ENCODE measurements at places on chromosomes 7 and 10.

- DNase-seq: no peak
Measured at GRCh38 chr10:6748981-6749635, 169.0 kb upstream of the PRKCQ start.

DNA sequence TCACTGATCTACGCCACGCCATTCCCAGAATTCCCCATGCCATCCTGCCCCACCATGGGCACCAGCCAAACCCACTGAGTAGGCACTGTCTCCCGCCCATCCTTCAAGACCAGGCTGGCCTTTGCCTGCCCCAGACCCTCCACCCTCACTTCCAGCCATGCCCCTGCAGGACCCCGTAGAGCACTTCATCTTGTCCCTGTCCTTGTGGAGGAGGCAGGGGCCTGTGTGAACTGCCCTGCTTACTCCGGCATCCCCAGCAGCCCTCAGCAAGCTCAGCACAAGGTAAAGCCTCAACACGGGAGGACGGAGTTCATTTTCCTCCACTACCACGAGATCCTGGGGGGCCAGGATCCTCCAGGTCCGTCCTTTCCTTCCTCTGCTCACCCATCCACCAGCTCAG, 577.7 kb downstream of the PTPRN2 start:
- DNase-seq: no peak

DNA sequence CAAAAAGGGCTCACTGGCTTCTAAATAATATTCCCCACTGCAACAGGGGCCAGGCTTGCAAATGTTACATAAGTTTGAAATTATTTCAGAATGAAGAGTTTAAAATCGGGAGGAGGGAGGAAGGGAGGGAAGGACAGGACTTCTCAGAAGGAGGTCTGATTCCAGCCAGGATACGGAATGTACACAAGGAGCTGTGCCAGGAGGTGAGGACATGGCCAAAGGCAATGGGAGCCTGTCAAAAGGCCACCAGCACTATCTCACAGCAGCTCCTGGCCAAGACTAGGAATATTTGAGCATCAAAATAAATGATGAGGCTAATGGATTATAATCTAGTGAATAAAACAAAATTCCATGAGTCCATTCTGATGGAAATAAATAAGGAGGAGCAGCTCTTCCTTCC, 18.6 kb upstream of the DRGX start:
- no peak for DNase-seq

GRCh38 chr7:78052112-78052511, 253.5 kb downstream of the PHTF2 start:
- no peak for DNase-seq

DNA sequence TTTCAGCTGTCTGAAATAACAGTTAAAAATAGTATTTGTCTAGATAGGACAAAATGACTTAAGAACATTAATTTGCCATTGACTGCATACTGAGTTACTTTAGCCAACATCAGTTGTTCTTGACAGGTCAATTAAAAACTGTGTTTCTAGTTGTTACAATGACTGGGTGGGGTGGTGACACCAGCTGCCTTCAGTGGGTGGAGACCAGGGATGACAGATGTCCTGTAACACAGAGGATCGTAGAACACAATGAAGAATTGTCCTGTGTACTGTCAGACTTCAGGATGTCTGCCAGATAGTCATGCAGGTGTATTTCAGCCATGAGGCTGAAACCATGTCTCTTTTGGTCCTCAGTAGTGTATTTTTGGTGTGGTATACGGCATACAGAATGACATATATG, 24.4 kb downstream of the TRUB1 start:
- DNase-seq: no peak
